Stimulated activated CD4-positive, alpha-beta T cell treated with anti-CD3 and anti-CD28 coated beads, Interleukin-4, amount 100 ng/mL, for 1 hour (primary cell): ENCODE measurements at places on chromosomes 6 and 20.

DNA sequence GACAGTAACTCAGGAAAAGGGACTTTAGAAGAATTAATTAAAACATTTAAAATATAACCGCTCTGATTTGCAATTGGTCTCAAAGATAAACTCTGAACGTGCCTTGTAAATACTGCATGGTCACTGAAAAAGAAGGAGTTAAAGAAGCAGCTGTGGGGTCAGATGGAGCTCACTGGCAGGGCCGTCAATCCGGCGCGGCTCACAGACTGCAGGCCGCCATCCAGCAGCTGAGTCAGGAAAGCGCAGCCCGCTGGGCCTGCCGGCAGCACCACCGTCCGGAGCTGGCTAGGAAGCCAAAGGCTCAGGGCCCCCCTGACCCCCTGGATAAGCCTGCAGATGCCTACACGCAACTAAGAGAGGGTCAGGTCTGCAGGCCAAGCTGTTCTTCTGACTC lies 54.2 kb upstream of the FRMD1 start:
- no peak for DNase-seq

GRCh38 chr6:147651249-147652063 lies 143.0 kb downstream of the SAMD5 start:
- DNase-seq = no peak

GRCh38 chr20:61347443-61347842 lies 95.4 kb downstream of the CDH4 start:
- no peak for DNase-seq

- no peak for DNase-seq
Observed at GRCh38 chr6:122747573-122747972, 31.9 kb upstream of the FABP7 start.

DNA sequence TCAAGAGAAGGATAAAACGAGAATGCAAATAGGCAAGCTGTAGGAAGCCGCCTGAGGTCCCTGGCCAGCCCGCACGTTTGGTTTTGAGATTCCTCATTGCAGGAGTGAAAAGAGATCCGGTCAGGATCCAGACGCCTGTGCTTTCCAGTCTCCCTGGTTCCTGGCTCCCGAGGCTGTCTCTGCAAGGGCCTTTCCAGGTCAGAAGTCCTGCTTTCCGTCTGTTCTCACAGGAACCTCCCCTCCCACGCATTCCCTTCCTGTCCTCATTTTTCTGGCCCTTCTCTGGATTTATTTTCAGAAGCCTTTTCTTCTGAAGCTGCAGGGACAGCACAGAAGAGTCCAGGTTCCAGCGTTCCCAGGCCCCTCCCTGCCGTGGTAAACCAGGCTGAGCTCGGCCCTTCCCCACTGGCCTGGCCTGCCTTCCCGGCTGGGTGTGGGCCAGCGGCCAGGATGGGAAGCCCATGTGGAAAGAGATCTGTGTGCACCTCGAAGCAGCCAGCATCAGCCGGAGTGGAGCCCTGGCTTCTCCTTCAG lies 54.0 kb downstream of the TMEM242 start:
- DNase-seq = no peak

DNA sequence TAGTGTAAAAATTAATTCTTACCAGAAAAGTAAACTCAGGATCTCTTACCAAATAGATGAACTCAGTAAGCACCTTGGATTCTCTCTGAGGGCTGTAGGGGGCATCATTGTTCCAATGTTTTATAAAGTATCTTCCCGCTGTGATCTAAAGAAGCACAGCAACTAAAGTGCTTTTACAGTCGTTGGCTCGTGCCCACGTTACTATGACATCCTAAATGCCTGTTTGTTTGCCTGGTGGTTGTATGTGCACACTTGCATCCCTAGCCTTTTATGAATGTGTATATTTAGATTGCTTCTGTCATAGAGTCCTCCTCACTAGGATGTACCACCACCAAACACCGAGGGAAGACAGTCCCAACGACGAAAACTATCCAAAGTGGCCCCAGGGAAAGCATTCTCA lies 34.5 kb downstream of the SLX4IP start:
- DNase-seq = no peak

DNA sequence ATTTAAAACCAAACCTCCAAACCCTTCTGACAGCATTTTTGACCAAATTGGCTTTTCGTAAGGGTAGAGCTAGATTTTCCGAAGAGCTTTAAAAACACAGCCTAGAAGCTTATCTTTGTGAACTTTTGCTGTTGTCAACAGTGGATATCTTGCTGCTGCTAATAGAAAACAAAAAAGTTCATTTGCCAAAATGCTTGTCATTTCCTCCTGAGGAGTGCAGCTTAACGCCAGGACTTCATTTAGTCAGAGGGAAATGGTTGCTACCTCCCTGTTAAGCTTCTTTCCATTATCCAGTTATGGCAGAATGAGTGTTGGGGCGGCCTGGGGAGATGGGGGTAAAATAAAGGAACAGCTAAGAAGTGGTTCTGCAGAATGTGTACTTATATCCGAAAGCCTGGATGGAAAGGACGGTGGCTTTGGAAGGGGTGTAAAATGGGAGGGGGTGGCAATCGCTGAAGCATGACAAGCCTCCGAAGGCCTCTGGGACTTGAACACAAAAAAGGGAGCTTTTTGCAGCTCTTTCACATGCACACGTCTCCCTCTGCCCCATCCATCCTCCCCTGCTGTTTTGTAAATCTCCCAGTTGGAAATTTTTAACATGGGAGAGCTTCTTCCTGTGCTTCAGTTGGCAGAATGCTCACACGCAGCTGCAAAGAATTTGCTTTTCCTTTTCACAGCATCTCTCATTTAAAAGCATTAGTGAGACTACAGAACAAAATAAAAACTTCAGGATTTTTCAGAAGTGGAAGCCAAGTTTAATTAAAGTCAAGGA lies 22.5 kb downstream of the JARID2 start:
- DNase-seq = no peak

DNA sequence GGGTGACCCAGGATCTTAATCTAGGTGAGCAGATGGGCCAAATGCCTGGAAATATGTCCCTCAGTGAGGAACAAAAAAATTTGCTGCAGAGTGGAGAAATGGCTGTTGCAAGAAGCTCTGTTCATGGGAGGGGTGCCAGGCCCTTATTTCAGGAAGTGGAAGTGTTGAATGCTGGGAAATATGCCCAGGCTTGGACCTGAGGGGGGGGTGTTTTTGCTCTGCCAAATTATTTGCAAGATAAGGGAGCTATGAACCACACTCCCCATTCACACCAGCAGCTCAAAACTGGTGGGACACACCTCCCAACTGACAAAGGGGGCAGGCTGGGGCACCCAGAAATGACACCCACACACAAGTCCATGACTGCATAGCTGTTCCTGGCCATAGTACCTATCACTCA lies 8.7 kb downstream of the CST4 start:
- DNase-seq = no peak

DNA sequence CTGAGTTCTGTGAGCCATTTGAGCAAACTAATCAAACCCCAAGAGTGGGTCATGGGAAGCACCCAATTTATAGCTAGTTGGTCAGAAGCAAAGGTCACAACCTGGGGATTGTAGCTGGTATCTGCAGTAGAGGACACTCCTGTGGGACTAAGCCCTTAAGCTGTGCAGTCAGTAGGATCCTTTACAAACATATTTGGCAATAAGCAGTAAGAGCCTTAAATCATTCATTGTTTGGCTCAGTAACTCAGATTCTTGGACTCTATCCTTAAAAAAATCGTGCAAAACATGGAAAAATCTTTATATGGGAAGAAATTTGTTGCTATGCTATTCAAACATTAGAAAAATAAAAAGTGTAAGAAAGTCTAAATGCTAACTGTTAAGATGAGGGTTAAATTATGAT lies 29.9 kb downstream of the FRK start:
- DNase-seq = no peak

DNA sequence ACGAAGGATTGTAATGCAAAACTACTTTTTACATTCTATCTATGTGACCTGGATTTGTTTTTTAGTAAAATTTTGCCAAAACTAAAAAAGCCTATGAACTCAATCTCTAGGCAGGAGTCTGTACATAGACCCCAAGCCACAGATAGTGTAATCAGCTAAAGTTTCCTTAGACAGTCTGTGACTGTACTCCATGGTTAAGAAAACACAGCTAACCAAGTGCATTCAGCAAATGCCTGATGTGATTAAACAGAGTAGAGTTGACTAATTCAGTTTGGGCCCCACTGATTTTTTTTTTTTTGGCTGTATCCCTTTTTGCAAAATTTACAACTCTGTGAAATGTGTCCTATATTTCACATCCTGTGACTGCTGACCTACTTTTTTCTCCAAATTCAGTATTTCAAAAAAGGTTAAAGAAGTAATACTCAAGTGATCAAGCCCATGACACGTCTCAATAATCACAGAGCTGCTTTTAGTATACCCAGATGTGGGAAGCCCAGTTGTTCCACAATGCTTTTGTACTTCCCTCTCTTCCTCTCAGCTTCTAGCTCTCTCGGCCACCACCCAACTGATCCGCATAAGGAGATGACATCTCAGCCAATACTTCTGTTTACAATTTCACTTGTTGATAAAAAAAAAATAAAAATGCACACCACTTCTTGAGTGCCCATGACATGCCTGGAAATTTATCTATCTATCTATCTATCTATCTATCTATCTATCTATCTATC lies 108.8 kb upstream of the TBX18 start:
- no peak for DNase-seq

DNA sequence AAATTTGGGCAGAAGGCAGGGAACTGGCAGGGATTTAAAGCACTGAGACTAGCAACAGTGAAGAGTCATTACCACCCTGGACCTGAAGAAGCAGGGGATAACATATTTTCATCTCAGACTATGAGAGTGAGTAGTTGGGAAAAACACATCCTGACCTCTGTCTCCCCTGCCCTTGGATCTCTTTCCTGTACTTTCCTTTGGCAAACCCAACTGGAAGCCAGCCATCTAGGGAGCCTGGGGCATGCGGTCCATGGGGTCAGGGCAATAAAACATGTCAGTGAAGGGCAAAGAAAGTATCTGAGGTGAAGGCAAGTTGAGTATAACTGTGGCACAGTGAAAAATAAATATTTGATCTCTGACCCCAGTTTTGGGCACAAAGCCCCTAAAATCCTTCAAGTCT lies 698.2 kb downstream of the DOK5 start:
- no peak for DNase-seq

- DNase-seq = no peak
Observed at GRCh38 chr6:90382760-90383159, 86.1 kb upstream of the BACH2 start.

GRCh38 chr20:10826111-10826510 lies 152.3 kb upstream of the JAG1 start:
- DNase-seq = no peak

DNA sequence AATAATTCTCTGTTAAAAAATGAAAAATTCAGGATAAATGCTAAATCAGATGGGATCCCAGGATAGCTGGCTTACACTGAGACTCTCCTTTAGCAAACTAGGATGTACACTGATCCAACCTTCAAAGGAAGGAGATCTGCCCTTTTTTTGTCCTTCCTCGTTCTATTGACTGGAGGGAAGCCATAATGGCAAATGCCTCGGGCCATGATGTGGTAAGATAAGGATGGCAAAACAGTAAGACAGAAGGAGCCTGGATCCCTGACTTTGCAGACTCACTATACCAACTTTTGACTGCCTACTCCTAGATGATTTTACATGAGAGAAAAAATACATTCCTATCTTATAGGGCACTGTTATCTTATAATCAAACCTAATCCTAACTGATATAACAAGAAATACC lies 156.9 kb upstream of the BEND3 start:
- DNase-seq = no peak

- no peak for DNase-seq
Observed at GRCh38 chr6:44226368-44227147, 3.2 kb downstream of the SLC29A1 start.

DNA sequence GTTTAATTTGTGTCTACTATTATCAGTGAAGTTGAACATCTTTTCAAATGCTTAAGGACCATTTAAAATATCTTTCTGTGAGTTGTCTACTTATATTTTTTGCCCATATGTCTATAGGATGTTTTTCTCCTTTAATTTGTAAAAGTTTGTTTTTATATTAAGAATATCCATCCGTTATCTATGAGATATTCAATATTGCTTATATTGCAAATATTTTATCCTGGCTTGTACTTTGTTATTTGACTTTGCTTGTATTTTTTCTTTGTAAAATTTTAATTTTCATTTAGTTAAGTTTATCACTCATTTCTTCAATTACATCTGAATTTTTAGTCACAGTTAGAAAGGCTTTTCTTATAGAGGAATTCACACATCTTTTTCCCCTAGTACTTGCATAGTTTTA lies 117.0 kb upstream of the MLIP start:
- no peak for DNase-seq

- DNase-seq = no peak
Observed at GRCh38 chr6:126926926-126927325, 191.5 kb upstream of the RSPO3 start.
